Temporal lobe (tissue), 4 donors: ENCODE measurements at places on chromosomes 16 and 17. TPM values are rescaled to one million over a fixed set of nuclear protein-coding genes. Genes with fewer than 3 reads are reported as not detected.

Gene SLC52A1
- total RNA-seq, result not detected

Gene C17orf67
- total RNA-seq, result 2.0 TPM

Gene KRT17
- total RNA-seq, result 1.7 TPM

Gene ABCC3
- total RNA-seq, result 0.25 TPM

Gene PRR35
- total RNA-seq, result not detected
